ENCODE measurements at places on chromosomes 3 and 15.

DNA sequence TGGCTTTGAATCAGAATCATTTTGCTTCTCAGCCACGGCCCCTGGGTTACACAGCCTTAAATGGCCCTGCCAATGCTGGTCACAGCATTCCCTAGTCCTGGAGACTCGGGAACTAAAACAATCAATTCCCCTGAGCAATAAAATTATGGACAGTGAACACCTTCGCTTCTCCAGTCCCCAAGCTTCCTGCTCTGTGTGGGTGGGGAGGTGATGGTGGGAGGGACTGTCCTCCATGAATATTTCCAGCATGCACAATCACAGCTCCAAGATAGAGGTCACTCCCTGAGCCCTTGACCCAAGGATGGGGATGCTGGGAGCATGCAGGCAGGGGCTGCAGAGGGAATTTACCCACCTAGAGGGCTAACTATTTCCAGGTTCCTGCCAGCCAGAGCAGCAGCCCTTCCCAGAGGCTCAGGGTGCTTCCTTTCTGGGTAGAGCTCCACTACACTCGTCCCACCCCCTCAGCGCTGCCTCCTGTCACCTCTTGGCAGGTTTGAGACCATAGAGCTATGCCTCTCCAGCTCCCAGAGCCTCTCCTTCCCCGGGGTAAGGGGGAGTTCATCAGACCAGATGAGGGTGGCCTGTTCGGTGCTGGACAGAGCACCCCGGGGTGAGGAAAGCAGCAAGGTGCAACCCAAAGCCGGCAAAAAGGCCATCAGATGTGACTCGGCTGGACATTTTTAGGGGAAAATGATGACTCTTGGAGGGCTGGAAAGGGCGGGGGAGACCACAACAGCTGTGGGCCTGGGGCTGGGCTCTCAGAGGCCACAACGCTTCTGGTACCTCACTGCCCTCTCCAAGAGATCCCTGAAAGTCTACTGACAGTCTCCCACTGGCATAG is 14.5 kb upstream of the CCDC33 start:
- DNase-seq = no peak

- no peak for DNase-seq
These were observed 63.6 kb downstream of the SLC15A2 start for GRCh38 chr3:121957674-121958415.

GRCh38 chr15:92733934-92734521 is 78.5 kb upstream of the FAM174B start:
- no peak for DNase-seq

DNA sequence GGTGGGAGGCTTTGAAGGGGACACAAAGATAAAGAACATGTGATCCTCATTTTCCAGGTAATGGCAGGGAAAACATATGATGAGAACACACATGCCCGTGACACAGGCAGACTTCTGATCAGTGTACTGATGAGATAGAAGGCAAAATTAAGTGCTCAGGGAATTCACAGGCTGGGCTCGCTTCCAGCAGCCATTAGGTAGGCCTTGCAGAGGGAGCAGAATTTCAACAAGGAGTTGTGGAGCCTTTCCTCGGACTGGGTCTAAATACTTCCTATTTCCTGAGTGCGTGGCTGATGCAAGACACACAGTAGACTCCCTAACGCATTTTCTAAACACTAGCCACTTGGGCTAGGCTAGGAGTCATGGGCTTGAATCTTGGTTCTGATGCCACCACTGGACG is 74.0 kb upstream of the ETV5 start:
- DNase-seq = no peak

- DNase-seq = no peak
These were observed 21.9 kb upstream of the ZBTB38 start for GRCh38 chr3:141346418-141346817.

GRCh38 chr15:98845138-98845884 is 162.3 kb downstream of the PGPEP1L start:
- no peak for DNase-seq

DNA sequence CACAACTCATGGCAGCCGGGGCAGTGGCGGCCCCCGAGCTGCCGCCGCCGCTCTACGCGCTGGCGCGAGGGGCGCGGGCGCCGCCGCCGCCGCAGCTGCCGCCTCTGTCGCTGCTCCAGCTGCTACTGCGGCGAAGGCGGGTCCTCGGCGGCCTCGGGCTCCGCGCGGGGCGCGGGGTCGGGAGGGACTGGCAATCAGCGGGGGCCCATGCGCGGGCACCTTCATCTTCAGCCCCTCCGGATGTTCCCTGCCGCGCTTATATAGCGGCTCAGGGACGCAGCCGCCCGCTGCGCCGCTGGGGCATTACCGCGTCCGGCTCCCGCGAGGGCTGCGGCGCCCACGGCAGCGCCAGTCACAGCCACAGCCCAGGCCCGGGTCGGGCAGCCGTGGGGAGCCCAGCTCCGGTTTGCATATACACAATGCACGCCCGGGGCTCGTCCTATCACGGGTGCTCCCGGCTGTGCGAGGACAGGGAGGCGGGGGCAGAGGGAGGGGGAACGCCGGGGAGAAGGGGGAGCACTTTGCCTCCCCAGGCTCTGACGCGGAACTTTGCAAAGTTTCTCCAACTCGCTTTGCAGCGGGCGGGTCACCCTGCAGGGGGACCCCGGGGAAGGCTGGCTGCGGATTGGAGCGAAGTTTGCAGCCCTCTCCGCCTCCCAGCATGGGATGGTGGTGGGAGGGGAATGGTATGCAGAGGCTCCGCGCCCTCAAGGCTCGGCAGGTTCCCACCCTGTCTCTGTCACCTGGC is at the start of gene VGLL3:
Gene VGLL3, minus strand, starts transcription at position 416 of the 748 bp plus-strand sequence. Its CDS starts 406 bp downstream, at position 10.
- no peak for DNase-seq

DNA sequence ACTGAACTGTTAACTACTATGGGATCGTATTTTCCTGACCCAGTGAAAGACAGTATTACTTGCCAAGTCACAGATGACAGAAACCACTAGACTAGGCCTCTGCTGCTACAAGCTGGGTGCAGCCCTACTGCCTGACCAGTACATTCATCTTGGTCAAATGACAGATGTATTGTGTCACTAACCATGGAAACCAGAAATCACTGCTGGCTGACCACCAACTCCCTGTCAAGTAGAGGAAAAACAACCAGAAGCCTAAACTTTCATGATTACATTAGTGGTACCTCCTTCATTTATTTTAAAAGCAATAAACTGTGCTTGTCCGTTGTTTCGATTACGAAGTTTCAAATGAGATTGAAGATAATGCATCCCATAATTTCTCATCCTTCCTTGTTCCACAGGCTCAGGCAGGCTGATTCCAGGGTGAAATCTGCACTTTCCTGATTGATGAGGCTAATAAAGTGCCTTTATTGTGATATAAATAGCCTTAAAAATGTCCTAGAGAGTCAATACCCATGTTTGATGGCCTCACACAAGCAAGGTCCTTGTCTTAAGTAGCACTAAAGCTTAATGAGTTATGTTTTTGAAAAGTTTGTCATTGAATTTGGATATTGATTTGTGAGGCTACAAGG is 309.7 kb downstream of the LSAMP start:
- DNase-seq = no peak

GRCh38 chr3:121979734-121980449 is 42.2 kb downstream of the ILDR1 start:
- no peak for DNase-seq

- no peak for DNase-seq
These were observed 1.2 kb downstream of the PLOD2 start for GRCh38 chr3:146159616-146160320.

GRCh38 chr3:139953131-139953910 is 18.3 kb downstream of the CLSTN2 start:
- DNase-seq = no peak

- DNase-seq = peak; percentile 7
These were observed 25.2 kb downstream of the SNAPC5 start for GRCh38 chr15:66472176-66472999.

GRCh38 chr3:150391161-150391560 is 16.9 kb upstream of the TSC22D2 start:
- no peak for DNase-seq

DNA sequence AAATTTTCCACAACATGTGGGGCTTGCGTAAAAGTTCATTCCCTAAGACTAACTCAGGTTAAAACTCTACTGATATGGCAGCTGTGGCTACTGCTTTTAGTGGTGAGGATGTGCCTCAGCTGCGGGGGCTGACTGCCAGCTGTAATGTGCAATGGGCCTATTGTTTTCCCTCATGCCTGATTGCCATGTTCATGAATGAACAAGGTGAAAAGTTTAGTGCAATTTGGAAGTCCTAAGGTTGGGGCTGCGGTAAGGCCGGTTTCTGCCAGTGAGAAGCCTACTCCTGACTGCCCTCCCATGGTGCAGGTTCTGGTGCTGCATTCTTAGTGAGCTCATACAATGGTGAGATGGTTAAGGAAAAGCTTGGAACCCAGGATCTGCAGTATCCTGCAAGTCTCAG is 10.9 kb upstream of the ALDH1L1 start:
- DNase-seq = no peak

DNA sequence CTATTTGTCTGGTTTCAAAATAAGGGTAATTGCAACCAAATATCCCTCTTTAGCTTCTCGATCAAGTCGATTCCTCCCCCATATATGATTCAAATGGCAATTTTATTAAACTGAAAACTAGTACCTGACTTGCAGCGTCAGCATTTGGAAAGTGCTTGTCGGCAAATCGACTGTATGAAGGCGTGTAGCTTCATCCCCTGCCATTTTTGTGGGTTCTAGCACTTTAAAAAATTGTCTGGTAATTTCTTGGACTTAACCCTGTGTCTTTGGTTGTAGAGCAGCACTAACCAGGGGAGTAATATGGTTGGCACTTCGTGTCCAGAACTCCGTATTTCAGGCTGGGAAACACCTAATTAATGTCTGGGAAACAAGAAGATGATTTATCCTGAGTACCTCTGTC is 573 bp downstream of the MME start:
- no peak for DNase-seq

GRCh38 chr3:54427501-54427900 is 305.1 kb downstream of the CACNA2D3 start:
- DNase-seq = no peak

GRCh38 chr3:25578059-25578458 is 86.6 kb downstream of the TOP2B start:
- no peak for DNase-seq

GRCh38 chr3:45008117-45008516 is 18.0 kb upstream of the CLEC3B start:
- no peak for DNase-seq

DNA sequence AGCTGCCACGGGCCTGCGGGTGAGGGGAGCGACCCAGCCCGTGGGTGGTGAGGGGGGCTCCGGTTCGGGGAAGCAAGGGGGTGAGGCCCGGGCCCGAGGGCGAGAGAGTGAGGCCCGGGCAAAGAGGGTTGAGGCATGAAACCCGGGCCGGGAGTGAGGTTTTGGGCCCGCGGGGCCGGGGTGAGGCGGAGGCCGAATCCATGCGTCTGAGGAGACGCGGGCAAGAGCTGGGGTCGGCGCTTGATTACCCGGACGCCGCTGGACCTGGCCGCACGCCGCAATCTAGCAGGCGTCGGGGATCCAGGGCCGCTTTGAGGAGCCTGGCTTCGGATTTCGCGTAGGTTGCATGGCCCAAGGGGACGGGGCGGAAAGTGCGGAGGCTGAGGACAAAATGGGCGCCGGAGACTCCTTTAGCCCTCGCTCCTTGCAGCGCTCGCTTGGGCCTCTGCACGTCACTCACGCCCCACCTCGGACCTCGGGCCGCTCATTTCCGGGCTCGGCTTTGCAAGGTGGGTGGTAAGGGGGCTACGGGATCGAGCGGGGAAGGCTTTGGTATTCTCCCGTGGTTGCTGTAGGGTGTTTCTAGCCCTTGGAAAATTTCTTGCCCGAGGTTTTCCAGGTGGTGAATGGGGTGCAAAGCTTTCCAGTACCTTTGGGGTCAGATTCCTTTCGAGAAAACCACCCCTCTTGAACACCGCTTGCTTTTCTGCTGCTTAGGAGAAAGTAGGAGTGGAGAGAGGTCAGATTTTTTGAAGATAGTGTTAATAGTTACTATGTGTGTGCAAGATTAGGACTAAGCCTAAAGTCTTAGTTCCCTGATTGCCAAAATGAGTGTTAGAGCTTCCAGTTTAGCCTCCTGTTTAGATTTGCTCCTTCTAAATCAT is 827 bp downstream of the SLC25A36 start:
- no peak for DNase-seq

DNA sequence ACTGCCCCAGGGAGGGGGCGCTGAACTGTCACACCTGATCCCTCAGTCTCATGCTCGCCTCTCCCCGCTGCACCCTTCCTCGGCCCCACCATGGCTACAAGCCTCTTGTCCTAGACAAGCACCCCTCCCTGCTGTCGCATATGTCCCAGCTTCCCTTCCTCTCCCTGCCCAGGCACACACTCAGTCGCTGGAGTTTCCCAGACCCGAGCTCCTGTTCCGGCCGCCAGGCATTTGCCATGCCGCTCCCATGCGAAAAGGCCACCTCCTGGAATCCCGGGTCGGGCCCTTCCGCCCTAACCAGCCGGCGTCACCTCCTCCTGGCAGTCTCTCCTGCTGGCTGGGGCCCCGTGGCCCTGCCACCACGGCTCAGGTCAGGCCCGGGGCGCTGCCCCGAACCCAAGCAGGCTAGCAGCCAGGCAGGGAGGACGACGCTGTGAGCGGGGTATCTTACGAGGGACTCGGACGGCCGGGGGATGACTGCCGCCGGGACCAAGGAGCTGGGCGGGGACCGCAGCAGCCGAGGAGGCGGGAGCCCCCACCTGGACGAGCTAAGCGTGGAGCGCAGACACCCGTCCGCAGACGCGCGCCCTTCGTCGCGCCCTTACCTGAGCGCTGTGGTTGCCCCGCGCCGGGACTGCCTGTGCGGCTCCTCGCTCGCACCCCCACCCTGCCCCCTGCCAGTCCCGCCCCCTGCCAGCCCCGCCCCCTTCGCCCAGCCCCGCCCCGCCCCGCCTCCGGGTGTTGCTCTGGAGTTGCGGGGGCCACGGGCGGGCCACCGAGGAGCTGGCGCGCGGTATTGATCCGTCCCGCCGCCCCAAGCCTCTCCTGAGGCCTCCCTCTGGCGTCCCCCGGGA is at the start of gene ALS2CL:
Gene ALS2CL, minus strand, starts transcription at position 642 of the 854 bp plus-strand sequence. CDS start 4,239 bp downstream, outside the sequence.
- peak; percentile 31 for DNase-seq

DNA sequence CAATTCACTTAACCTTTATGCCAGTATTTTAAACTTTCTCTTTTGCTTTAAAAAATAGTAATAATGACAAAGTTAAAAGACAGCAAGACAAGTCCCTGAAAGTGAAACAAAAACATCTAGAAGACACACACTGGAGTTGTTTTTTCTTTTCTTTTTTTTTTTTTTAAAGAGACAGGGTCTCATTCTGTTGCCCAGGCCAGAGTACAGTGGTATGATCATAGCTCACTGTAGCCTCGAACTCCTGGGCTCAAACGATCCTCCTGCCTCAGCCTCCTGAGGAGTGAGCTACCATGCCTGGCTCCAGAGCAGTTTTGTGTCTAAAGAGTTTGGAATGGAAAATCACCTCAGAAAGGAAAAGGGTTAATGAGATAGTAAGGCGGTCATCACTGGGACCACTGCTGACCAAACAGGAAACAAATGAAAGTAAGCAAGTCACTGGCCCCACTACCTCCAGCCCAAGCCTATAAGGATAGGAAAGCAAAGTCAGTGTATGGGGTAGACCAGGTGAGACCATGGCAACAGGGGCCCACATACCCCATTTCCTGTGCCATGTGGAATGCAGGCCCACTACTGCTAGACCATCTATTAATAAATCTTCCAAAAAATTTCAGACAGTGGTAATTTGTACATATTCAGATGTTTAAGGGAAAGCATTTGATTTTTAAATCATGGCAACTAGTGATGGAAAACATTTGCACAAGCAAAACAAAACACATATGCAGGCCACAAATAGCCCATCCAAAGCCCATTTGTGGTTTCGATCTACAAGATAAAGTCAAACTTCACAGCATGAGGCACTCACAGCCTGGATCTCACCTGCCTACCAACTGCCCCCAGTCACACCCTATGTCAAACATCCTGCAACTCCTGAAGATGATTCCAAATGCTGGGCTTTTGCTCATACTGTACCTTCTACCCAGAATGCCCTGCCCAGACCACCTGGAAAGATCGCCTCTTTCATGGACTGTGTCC is 62.6 kb downstream of the OSBPL10 start:
- no peak for DNase-seq

- DNase-seq = no peak
These were observed 51.6 kb downstream of the RAB11A start for GRCh38 chr15:65920825-65921309.
